Eye (tissue), 1 donor: ENCODE measurements at places on chromosomes 13 and 19.

GRCh38 chr13:45863709-45864590 is 12.4 kb upstream of the SIAH3 start:
- peak; percentile 69 for DNase-seq

GRCh38 chr13:41611385-41611784 is 154.0 kb downstream of the RGCC start:
- DNase-seq: no peak

DNA sequence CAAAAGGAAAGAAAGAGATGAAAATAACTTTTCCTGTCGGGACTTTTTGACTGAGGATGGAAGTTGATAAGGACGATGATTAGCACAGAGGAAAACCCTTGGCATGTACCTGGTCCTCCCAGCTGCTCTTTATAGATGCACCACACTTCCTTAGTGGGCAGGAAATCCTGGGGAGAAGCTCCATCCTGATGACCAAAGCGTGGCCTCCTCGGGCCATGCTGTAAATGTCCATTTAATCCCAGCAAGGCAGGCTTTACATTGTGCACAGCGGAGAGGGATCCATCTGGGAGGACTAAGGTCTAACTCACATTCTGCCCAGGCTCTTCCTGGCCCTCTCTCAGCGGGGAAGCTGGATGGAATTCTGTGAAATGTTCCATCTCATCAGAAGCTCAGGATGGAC is 113.5 kb downstream of the COL4A2 start:
- DNase-seq: no peak

DNA sequence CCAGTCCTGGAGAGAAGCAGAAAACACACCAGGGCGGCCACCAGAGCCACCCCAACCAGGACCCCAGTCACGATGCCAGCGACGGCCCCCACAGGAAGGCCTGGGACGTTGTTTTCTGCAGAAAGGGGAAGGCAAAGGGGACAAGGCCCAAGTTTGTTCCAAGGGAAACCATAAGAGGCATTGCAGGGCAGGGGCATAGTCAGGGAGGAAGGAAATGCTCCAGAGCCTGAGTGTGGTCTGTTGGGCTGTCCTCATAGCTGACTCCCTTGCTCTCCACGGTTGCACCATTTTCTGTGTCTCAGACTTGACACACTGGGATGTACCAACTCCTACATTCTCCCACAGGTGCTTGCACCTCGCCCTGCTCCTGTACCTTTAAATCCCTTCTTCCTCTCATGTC is 5.2 kb downstream of the CEACAM4 start:
- DNase-seq: no peak

DNA sequence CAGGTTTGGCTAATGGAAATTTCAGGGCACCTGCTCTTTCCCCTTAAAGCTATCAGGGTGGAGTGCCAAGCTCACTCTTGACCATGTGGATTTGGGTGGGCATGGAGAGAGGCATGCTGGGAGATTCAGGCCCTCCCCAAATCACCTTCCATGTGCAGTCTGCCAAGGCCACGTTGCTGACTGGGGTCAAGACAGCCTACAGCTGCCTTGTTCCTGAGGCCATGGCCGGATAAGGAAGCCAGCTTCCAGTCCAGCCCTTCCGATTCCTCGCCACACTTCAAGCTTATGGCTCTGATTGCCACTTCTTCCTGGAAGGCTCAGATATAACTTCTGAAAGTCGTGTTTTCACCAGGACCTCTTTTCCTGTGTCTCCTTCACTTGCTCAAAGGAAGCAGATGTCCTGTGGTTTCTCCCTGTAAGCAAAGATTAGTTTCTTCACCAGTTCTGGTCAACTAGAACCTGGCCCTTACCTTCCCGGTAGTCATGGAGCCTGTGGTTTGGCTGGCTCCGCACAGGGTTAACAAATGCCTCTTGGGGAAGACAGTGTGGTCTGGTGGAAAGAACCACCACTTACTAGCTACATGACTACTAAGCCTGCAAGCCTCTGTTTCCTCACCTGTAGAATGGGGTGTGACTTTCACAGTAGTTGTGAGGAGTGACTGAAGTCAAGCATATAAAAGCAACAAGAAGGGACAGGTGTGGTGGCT is 16.1 kb upstream of the TPT1 start:
- no peak for DNase-seq

DNA sequence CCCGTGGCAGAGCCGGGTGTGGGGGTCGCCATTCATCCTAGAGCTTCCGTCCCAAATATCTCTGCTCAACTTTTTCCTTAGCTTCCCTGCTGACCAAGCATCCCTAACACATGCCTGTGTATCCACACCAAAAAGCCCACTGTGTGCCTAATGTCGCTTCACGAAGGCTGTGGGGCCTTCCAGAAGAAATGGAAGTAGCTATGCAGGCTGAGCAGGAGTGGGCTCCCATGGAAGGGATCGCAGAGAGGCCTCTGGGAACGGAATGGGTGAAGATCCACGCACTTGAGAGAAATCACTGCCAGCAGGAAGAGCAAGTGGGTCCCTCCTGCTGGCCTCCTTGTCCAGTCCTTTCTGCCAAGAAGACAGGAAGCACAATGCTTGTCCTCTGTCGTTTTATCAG is 136.0 kb downstream of the SOX1 start:
- DNase-seq: no peak

- no peak for DNase-seq
Measured at GRCh38 chr13:40595693-40596092, 70.7 kb downstream of the FOXO1 start.

GRCh38 chr19:54266133-54266532 is 9.1 kb upstream of the LILRB5 start:
- peak; percentile 90 for DNase-seq

- DNase-seq: no peak
Measured at GRCh38 chr13:53098455-53098854, 69.8 kb downstream of the OLFM4 start.

DNA sequence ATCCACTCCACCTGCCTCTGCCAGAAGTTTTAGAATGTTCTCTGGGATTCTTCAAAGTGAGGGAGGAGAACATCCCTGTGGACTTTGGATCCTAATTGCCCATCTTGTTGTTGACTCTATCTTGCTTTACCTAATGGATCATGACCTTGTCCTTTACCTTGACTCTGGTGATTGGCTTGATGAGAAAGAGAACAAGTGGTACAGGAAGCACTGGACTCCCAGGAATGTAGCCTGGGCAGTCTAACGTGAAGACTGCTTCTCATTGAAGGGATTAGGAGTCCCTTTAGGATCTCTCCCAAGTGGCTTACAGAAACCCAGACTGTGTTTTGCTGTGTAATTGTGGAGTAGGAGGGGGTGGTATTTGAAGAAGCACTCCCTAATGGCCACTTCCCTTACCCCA is 63.9 kb downstream of the SLC10A2 start:
- no peak for DNase-seq

GRCh38 chr19:6916952-6917351 is 29.6 kb downstream of the ADGRE1 start:
- DNase-seq: no peak

- DNase-seq: no peak
Measured at GRCh38 chr13:27354379-27354778, 70.0 kb upstream of the GTF3A start.

DNA sequence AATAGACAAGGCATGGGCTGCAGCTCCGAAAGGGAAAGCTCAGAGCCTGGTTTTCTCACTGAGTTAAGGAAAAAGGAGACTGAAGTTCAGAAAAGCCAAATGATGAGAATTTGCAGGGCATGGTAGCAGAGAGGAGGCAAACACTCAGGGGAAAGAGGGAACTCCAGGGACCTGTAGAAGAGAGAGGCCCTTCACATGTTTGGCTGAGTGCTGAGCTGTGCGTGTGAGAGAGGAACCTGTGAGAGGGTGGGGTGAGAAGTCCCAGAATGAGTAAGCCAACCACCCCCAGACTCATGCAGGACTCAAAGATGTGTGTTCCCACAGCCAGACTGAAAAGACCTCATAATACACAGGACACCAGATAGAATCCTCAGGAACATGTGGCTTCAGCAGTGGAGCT is 2.8 kb upstream of the CRYL1 start:
- no peak for DNase-seq

GRCh38 chr13:32905063-32905863 is 111.0 kb upstream of the KL start:
- DNase-seq: no peak

- no peak for DNase-seq
Measured at GRCh38 chr13:41608111-41608838, 150.9 kb downstream of the RGCC start.

DNA sequence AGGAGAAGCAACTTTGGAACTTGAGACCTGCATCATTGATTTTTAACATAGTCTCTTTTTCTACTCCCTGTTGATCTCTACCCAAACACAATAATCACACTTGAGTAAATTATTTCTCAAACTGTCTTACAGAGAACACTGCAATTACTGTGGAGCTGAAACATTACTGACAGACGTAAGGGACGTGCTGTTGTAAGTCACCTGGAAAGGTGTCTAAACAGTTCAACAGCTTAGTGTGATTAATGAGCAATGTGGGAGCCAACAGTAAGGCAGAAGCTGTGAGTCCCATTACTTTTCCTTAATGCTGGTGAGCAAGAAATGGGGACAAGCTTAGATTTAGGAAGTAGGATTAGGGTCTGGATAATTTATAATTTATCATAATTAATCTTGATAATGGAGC is 265.7 kb downstream of the DLEU7 start:
- no peak for DNase-seq

GRCh38 chr19:3387645-3388589 is 21.5 kb downstream of the NFIC start:
- DNase-seq: no peak

DNA sequence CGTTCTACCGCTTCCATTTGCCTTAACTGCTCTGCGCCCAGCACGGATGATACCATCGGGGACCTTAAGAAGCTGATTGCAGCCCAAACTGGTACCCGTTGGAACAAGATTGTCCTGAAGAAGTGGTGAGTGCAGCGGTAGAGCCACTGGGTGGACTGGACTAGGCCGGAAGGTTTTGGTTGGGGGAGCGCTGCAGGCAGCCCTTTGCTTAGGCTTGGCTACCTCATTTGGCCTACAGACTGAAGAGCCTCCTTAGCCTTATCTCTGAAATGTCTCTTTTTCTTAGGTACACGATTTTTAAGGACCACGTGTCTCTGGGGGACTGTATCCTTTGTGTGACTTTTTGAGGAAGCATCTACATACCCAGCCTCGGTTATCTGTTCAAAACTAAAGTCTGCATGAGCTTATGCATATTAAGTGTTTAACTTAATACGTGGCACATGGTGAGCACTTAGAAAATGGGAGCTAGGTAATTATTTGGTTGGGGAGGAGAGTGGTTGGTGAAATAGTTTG is 889 bp downstream of the UBL5 start:
- no peak for DNase-seq

DNA sequence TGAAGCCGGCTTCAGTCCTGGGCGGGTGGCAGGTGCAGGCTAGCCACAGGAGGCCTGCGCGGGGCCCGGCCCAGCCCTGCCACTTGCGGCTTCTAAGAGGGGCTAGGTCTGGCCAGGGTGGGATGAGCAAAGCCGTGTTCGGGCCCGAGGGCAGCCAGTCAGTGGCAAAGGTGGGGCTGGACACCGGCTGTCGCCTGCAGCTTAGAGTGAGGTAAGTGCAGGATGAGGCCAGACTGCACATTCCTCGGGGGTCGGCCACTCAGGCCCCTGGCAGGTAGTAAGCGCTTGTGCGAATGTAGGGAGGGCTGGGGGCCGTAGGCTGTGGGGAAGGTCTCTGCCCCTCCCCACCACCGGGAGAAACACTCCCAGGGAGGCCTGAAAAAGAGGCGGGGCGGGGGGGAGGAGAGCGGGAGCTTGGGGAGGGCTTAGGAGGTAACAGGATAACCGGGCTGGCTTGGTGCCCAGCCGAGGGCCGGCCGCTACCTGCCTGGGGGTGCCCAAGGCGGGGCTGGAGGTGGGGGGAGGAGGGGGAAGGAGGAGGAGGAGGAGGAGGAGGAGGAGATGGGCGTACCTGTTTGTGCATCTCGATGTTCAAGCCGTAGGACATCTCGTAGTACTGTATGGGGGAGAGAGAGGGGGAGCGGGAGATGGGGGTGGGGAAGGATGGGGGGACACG is 6.4 kb downstream of the TLE5 start:
- DNase-seq: peak; percentile 52

GRCh38 chr13:23701636-23702035 is 131.4 kb downstream of the TNFRSF19 start:
- peak; percentile 70 for DNase-seq

DNA sequence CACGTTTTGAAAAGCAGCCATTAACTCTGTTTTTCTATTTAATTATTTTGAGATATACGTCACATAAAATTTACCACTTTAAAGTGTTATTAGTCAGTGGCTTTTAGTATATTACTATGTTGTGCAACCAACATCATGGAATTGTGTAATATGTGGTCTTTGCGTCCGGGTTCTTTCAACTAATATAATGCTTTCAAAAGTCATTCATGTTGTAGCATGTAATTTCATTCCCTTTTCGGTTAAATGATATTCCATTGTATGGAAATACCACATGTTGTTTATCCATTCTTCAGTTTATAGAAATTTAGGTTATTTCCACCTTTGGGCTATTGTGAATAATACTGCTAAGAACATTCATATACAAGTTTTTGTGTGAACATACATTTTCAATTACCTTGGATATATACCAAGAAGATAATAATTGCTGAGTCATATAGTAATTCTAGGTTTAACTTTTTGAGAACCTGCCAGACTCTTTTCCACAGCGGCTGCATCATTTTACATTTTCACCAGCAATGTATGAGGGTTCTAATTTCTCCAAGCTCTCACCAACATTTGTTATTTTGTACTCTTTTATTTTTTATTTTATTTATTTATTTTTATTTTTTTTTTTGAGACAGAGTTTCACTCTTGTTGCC is 28.1 kb upstream of the CLDN10 start:
- no peak for DNase-seq

DNA sequence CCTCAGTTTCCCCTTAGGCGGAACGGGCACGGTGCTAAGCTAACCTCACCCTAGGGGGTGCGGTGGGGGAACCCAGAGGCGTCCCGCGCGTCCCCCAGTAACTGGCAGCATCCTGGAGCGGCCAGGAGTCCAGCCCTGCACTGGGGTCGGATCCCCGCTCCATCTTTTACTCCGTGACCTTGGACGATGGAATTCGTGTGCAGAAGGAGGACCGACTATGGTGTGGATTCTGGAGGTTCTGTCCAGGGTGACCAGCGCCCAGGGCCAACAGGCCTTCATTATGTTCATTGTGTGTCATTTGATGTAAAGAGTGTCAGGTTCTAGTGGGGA is 630 bp downstream of the SPPL2B start:
- DNase-seq: peak; percentile 51

DNA sequence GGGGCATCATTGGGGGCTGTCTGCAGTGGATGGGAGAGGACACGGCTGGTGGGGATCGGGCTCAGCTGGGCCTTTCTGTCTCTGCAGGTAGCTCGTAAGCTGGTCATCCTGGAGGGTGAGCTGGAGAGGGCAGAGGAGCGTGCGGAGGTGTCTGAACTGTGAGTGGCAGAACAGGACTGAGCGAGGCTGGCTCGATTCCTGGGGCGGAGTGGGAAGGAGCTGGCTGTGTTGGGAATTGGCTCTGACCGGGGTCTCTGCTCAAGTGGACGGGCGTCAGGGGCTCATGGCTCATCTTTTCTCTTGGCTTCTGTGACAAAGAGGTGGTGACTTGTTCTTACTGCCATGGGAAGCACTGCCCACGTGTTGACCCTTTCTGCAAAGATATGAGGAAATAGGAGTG is 11.6 kb downstream of the TPM4 start:
- no peak for DNase-seq
